Smooth muscle cell of the coronary artery (primary cell): ENCODE measurements at places on chromosomes 6 and 20. TPM values are rescaled to one million over a fixed set of nuclear protein-coding genes. Genes with fewer than 3 reads are reported as not detected.

PBOV1 gene
- total RNA-seq, result not detected in 2 replicates

DUSP15 gene
- 0.23 TPM in 1 of 2 replicates, not detected in the other for total RNA-seq

IRF4 gene
- 0.12 TPM in 1 of 2 replicates, not detected in the other for total RNA-seq

RCAN2 gene
- total RNA-seq, result 1.2 and 7.3 TPM in 2 replicates

KCNK15 gene
- 1.1 and 14.9 TPM in 2 replicates for total RNA-seq

ATP9A gene
- total RNA-seq, result 24.1 and 82.1 TPM in 2 replicates

GLO1 gene
- total RNA-seq, result 38.8 and 103 TPM in 2 replicates

SRMS gene
- total RNA-seq, result not detected in 2 replicates

CST2 gene
- total RNA-seq, result not detected in 2 replicates

SLC24A3 gene
- total RNA-seq, result 0.15 and 1.9 TPM in 2 replicates

ZSCAN16 gene
- total RNA-seq, result 0.82 and 2.7 TPM in 2 replicates

ZC3H12D gene
- 0.23 TPM in 1 of 2 replicates, not detected in the other for total RNA-seq

BTBD9 gene
- total RNA-seq, result 5.7 and 12.2 TPM in 2 replicates

CASS4 gene
- total RNA-seq, result 0.12 and 0.38 TPM in 2 replicates

LINC00237 gene
- not detected in 2 replicates for total RNA-seq

CYP39A1 gene
- under 0.01 and 2.1 TPM in 2 replicates for total RNA-seq

MRAP2 gene
- total RNA-seq, result 1.7 and 6.3 TPM in 2 replicates

BNIP5 gene
- total RNA-seq, result not detected in 2 replicates

GPX5 gene
- not detected in 2 replicates for total RNA-seq

BMP2 gene
- total RNA-seq, result 3.8 and 5.0 TPM in 2 replicates

EYS gene
- under 0.01 TPM in 1 of 2 replicates, not detected in the other for total RNA-seq

AMD1 gene
- total RNA-seq, result 13.2 and 37.4 TPM in 2 replicates

ADGRF4 gene
- not detected in 2 replicates for total RNA-seq

CDH26 gene
- under 0.01 and 0.23 TPM in 2 replicates for total RNA-seq

KDM1B gene
- 12.6 and 18.8 TPM in 2 replicates for total RNA-seq

LST1 gene
- 0.30 TPM in 1 of 2 replicates, not detected in the other for total RNA-seq

CCN6 gene
- not detected in 2 replicates for total RNA-seq

TCF19 gene
- total RNA-seq, result 1.3 and 6.6 TPM in 2 replicates

TBPL1 gene
- 20.1 and 25.6 TPM in 2 replicates for total RNA-seq

MCUR1 gene
- 5.8 and 5.9 TPM in 2 replicates for total RNA-seq

JAG1 gene
- 126 and 252 TPM in 2 replicates for total RNA-seq

HLA-DQB1 gene
- total RNA-seq, result not detected in 2 replicates

COL19A1 gene
- 1.2 TPM in 1 of 2 replicates, not detected in the other for total RNA-seq

SLPI gene
- not detected in 2 replicates for total RNA-seq

IFNGR1 gene
- total RNA-seq, result 45.0 and 84.0 TPM in 2 replicates

UBE3D gene
- 4.7 and 5.5 TPM in 2 replicates for total RNA-seq

GMPR gene
- 8.5 and 20.0 TPM in 2 replicates for total RNA-seq

GGTLC1 gene
- not detected in 2 replicates for total RNA-seq

PRICKLE4 gene
- 0.15 and 0.23 TPM in 2 replicates for total RNA-seq
